AG09309 (cell line): ENCODE measurements at places on chromosomes 4 and X.

DNA sequence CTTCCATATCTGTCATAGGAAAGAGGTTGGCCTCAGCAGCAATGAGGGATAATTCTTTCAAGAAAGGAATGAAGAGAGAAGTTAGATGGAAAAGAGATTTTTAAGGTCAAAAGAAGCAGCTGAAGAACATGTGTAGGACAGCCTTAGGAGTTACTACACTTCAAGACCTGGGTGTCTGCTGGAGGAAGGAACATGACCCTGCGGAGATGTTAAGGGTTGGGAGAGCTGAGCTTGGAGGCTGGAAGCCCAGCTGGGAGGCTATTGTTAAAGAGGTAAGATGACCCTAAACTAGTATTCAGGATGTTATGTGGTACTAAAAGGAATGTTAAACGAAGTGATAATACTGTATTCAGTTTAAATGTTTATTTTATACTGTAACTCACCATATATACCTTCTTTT is 15.0 kb downstream of the HADH start:
- DNase-seq, result no peak

DNA sequence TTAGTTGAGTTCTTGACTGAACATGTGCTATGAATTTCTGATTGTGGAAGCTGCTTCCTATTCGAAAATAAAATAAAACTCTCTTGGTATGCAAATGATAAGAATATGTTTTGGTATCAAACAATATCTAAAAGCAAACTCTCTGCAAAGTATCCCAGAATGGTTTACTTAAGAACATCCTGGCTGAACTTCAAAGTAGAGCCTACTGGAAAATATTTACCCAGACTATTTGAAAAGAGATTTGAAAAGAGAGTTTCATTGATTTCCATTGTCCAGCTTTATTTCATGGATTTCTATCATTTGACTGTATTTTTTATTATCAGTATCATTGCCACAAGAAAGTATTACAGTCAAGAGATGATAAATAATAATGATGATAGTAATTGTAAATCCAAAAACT is 171.1 kb upstream of the SLC7A11 start:
- DNase-seq, result no peak

DNA sequence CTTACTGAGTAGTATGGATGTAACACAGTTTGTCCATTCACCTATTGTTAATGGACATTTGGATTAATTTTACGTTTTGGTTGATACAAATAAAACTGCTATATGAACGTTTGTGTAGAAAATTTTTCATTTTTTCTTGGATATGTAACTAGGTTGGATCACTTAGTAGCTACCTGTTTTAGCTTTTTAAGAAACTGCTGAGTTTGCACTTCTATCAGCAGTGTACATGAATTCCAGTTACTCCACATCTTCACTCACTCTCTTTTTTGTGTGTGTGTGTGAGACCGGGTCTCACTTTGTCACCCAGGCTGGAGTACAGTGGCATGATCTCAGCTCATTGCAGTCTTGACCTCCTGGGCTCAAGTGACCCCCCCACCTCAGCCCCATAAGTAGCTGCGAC is 15.4 kb downstream of the LARP1B start:
- DNase-seq, result no peak

DNA sequence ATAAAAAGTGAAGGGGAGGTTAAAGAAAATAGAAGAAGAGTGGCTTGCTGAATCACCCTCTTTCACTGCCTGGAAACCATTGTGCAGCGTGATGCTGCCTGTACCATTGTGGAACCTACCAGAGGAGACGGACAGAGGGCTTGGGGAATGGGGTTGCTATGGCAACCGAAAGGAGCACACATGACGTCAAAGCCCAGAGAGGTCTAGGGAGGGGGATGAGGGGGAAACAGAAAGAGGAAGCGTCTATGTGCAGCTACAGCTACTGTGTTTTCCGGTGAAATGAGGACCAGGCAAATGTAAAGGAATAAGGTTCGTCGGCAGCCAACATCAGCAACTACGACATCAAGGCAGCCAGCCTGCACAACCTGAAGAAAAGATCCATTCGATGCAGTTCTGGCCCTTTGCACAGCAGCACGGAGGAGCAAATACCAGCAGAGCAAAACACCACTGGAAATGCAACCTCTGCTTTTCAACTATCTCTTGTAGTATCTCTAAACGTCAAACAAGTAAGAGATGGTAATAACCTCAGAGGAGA is at the start of gene MAPK10:
Gene MAPK10, minus strand, starts transcription at position 110 of the 535 bp plus-strand sequence.
- no peak for DNase-seq

DNA sequence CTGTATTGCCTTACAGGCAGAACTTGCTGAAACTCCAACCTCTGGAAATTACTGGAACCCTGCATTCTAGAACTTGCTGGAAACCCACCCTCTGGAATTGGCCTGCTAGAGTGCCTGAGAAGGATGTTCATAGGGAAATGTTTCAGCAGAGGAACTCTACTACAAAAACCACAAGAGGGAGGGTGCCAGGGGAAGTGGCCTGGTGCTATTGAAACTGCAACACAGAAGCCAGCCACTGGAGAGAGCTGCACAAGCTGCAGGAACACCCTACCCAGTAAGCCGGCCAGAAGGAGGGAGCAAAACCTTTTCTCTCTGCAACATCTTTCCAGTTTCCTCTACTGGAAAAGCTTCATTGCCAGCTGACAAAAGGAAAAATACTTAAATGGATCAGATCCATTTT is 2.5 kb upstream of the BRWD3 start:
- no peak for DNase-seq
